ENCODE measurements at places on chromosomes 2 and 18.
A peak's percentile ranks its signal among the peaks of the same experiment; 100 is the strongest.

GRCh38 chr2:68196120-68196716 lies 38.5 kb downstream of the PNO1 start:
- peak; percentile 45 for DNase-seq

DNA sequence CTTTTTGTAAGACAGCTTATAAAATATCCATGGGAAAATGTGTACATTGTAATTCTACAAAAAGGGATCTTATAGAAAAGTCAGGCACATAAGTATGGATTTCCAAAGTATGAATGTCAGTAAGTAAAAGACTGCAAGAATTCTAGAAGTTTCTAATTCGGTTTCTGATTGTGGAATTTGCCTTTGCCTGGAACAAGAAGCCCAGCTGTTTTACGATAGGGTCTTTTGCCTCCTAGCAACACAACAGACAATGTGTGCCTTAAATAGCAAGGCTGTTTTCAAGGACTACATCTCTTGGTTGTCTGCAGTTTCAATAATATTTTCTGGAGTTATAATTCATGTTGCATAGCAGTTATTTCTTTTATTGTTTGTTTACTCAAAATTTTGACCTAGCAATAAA lies 312.9 kb downstream of the MTX2 start:
- no peak for DNase-seq

GRCh38 chr2:77604953-77605929 lies 83.1 kb upstream of the LRRTM4 start:
- no peak for DNase-seq

DNA sequence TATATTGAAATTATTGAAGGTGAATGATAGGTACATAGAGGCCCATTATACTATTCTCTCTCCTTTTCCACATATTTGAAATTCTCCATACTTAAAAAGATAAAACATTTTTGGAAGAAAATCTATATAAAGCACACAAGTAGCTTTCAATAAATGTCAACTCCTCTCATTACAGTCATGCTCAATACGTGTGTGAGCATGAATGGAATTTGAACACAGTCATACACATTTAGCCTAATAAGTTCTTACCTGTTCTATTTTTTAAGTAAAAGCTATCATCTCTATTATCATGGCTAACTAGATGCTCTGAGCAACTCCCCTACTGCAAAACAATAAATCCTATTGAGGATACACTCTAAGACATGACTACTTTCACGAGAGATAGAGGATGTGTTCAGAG lies 41.9 kb upstream of the SPATS2L start:
- no peak for DNase-seq

DNA sequence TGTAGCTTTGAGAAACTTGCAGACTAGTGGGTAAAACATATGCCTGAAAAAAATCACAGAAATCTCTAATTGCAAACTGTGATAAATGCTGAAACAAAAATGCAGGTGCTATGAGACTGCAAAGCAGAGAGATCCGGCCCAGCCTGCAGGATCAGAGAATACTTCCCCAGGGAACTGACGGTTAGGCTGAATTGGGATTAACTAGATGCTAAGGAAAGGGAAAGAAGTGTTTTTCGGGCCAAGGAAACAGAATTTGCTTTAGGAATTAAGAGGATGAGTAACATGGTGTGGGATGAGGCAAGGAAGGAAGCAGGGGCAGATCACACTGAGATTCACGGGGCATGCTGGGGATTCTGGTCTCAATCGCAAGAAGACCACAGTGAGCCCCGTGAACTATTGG lies 71.5 kb downstream of the OSBPL6 start:
- no peak for DNase-seq

- DNase-seq: no peak
These were observed 168.4 kb upstream of the DDX18 start for GRCh38 chr2:117646099-117646498.

- no peak for DNase-seq
These were observed 520.9 kb downstream of the CPS1 start for GRCh38 chr2:211077216-211077767.

- peak; percentile 24 for DNase-seq
These were observed 69.1 kb downstream of the LRRFIP1 start for GRCh38 chr2:237696461-237696860.

DNA sequence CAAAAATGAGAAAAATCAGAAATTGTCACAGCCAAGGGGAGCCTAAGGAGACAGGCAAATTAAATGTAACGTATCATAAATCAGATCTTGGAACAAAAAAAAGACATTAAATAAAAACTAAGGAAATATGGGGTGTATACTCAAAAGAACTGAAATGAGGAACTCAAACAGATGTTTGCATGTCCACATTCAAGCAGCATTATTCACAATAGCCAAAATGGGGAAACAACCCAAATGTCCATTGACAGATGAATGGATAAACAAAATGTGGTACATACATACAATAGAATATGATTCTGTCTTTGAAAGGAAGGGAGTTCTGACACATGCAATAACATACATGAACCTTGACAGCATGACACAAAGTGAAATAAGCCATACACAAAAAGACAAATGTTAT lies 155.8 kb upstream of the KLF7 start:
- no peak for DNase-seq

DNA sequence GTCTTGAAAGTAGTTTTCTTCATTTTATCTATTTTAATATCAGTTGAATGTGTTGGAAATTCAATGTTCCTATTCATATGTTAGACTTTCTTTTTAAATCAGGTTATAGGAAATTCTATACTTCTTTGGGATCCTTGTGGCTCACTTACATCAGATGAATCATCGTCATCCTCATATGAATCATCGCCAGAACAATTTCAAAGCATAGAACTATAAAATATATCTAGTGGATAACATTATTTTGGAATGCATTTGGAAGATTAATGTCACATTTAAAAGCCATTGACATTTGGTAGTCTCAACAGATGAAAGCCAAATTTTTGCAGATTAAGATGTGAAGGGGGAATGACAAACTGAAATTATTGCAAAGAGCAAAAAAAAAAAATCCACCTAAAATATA lies 94.1 kb downstream of the FAM161A start:
- no peak for DNase-seq

GRCh38 chr2:233365861-233366520 lies 11.7 kb downstream of the DGKD start:
- no peak for DNase-seq

DNA sequence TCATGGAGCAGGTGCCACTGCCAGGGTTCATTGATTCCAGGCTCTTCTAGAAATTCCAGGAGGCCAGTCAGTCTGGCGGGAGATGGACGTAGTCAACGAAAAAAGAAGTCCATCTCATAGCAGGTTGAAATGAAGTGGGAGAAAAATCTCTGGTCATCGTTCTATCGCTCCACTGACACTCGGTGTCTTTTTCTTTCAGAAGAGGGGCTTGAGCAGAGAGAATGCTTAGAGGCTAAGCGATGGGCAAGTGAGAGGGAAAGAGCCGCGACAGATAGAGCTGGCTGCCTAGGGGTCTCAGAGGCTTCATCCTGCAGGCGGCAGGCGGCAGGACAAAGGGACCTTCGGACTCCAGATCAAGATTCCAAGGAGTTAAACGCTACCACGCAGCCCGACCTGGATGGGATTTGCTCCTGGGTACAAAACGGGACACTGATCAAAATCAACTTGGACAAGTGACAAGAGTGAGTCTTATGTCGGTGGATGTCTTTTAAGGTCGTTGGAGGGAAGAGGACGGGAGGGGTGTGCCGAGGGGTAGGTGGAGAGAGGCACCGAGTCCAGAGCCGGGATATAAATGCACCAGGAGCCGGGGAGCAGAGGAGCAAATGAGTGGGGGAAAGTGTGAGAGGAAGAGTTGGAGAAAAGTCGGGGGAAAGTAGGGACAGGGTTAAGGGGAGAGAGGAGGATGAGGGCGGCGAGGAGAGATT lies 677 bp upstream of the TMEM178A start:
- peak; percentile 8 for DNase-seq

GRCh38 chr2:8408560-8409460 lies 273.0 kb upstream of the ID2 start:
- no peak for DNase-seq

- no peak for DNase-seq
These were observed 112.0 kb upstream of the THOC1 start for GRCh38 chr18:379681-380330.

DNA sequence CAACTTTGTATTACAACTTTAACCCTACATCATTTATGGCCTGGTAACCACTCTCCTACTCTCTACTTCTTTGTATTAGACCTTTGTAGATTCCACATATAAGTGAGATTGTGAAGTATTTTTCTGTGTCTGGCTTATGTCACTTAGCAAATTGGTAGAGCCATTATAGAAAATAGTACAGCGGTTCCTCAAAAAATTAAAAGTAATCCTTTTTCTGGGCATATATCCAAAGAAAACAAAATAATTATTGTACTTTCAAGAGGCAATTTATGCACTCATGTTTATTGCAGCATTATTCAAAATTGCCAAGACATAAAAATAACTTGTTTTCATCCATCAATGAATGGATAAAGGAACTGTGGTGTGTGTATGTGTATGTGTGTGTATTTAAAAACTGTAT lies 537.5 kb upstream of the FSIP2 start:
- DNase-seq: no peak

DNA sequence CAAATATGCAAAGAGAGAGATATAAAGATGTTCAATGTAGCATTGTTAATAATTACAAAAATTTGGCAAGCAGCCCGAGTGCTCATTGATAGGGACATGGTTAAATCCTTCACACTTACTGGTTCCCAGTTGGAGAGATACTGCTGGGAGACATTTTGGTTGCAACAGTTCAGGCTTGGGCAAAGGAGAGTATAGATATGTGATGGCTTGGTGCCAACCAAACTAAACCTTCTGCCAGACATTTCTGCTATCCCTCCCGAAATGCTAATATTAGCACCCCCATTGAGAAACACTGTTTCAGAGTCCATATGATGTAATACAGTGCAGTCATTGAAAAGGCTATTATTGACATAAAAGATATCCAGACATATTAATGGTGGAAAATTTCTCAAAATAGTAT lies 11.5 kb downstream of the GEN1 start:
- no peak for DNase-seq

GRCh38 chr2:233064530-233065199 lies 4.5 kb downstream of the INPP5D start:
- DNase-seq: no peak

DNA sequence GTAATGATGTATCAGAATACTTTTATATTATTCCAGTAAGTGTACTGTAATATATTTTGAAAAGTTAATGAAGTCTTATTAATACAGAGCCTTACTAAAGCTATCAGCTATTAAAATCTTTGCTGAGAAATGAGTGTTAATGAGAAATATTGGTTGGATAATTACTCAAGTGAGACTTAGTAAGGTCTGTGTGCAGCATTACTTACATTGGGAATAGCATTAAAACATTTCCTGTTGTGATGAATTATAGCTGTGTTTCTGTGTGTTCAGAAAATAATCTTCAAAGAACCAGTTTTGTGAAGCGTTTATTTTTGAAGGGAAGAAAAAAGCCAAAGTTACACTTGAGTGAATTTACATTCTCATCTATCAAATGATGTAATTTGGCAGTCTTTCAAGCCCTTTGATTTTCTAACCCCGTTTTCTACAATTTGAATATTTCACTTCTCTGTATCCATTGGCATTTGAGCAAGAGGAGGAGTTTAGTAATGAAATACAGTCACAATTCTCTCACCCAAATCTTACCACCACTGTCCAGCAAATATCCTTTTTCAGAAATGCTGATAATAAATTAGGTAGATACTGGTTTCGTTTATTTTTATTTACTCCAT lies 123.5 kb upstream of the BOD1L2 start:
- no peak for DNase-seq

DNA sequence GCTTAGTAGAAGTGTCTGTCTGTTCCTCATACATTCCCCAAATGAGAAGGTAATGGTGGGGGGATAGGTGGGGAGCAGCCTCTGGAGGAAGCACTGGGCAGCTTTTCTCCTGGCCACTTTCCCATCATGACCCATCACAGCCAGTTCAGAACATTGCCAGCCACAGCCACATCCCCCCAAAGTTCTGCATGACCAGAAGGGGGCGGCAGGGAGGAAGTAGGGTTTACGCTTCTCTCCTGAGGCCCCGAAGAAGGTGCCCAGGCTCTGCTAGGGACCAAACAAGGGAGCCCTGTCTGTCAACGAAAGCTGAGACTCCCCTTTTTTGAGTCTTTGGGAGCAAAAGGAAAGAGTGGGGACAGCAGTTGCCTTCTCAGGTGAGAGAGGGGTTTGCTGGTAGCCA lies 7.7 kb downstream of the IGFBP5 start:
- DNase-seq: no peak

- DNase-seq: no peak
These were observed 123.6 kb downstream of the TWIST2 start for GRCh38 chr2:238971318-238972145.

DNA sequence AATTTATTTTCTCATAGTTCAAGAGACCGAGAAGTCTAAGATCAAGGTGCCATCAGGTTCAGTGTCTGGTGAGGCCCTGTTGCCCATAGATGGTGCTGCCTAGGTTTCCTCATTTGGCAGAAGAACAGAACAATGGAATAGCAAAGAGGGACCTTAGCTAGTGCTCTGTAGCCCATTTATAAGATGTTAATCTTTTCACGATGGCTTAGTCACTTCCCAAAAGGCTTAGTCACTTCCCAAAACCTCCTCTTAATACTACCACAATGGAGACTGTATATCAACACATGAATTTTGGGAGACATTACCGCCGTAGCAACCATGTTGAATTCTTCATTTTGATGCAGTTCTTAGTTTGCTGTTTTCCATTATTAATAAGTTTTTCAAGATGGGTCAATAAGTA lies 246.3 kb upstream of the NRP2 start:
- DNase-seq: no peak

- DNase-seq: peak; percentile 72
These were observed 8.4 kb downstream of the TMEM247 start for GRCh38 chr2:46487667-46488335.

DNA sequence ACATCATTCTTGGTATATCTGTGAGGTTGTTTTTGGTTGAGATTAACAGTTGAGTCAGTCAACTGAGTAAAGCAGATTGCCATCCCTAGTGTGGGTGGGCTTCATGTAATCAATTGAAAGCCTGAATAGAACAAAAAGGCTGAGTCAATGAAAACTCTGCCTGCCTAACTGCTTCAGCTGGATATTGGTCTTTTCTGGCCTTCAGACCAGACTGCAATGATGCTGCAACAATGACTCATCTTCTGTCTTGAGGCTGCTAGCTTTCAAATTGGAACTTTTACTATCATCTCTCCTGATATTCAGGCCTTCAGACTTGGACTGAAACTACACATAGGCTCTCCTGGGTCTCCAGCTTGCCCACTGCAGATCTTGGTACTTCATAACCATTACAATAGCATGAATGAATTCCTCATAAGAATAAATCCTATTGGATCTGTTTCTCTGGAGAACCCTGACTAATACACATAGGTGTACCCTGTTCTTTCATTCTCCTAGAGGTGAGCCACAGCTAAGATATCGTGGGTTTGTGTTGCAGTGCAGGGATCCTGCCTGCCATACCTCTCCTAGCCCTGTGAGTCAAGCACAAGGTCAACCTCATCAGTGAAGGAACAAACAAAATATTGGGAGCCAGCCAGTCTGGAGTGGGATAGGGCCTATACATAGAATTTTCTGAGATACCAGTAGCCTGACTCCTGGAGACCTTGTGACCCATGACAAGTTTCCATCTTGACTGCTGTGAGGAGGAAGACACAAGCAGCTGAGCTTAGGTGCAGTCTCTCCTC lies 473.8 kb downstream of the DCC start:
- no peak for DNase-seq

GRCh38 chr2:54329482-54330161 lies 73.6 kb upstream of the TSPYL6 start:
- no peak for DNase-seq

- DNase-seq: no peak
These were observed 509.5 kb downstream of the PARD3B start for GRCh38 chr2:205054789-205055188.
